ENCODE measurements at places on chromosomes 12 and 14.

DNA sequence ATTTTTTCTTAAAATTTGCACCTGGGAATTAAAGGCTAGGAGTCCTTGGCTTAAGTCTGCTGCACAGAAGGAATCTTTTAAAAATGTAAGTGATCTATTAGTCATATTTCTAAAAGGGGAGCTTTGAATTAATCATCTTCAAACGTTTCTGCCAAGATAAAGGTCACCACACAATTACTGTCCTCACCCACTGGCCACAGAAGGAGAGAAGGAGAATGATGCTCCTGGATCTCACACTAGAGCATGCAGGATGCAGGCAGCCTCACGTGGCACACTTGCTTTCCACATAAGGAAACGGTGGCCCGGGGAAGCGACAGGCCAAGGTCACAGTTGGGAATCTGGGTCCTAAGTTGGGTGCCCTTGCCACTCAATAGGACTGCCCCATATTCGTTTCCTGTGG is 16.9 kb downstream of the PLEKHG7 start:
- DNase-seq: no peak

GRCh38 chr12:19764408-19764807 is 325.1 kb downstream of the AEBP2 start:
- DNase-seq: no peak

DNA sequence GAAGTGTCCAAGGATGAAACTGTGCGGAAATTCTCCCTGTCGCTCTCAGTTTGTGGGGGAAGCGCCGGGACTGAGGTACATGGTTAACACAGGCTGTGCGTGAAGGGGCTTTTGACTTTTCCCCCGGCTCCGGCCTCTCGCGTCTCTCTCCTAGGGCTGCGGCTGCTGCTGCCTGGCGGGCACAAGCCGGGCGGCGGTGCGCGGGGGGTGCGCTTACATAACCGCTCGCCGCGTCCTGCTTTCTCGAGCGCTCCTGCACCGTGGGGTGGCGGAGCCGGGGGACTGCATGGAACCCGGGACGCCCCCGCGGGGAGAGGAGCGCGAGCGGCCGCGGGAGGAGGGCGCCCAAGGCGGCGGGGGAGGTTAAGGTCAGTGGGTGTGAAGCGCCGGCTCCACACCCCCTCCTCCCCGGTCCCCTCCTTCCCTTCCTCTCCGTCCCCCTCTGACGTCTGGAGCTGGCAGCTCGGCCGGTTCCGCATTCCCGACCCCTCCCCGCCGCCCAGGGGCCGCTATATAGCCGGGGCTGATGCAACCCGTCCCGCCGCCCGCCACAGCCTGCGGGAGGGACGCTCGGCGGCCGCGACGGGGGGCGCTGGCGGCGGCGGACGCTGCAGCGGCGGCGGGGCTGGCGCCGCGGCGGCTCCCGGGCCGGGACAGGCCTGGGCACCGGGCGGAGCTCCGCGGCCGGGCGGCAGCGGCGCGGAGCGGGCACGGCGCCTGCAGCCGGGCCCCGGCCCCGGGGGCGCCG is at the start of gene JDP2:
Gene JDP2 (plus strand): TSS at position 541 of the 748 bp plus-strand sequence. CDS start 9,899 bp downstream, outside the sequence.
- peak; percentile 43 for DNase-seq

GRCh38 chr14:105217774-105218173 is 30.6 kb upstream of the BTBD6 start:
- no peak for DNase-seq

- DNase-seq: no peak
Observed at GRCh38 chr14:43360239-43360638, 1146.8 kb downstream of the FSCB start.

GRCh38 chr14:43900173-43900655 is 606.9 kb downstream of the FSCB start:
- DNase-seq: no peak

GRCh38 chr12:107101651-107102050 is 8.3 kb upstream of the CRY1 start:
- DNase-seq: no peak

GRCh38 chr12:110540048-110540447 is 37.9 kb downstream of the RAD9B start:
- no peak for DNase-seq

- no peak for DNase-seq
Observed at GRCh38 chr14:78324353-78324752, 154.2 kb downstream of the NRXN3 start.

GRCh38 chr12:6199531-6200255 is 507 bp upstream of the CD9 start:
- DNase-seq: no peak

DNA sequence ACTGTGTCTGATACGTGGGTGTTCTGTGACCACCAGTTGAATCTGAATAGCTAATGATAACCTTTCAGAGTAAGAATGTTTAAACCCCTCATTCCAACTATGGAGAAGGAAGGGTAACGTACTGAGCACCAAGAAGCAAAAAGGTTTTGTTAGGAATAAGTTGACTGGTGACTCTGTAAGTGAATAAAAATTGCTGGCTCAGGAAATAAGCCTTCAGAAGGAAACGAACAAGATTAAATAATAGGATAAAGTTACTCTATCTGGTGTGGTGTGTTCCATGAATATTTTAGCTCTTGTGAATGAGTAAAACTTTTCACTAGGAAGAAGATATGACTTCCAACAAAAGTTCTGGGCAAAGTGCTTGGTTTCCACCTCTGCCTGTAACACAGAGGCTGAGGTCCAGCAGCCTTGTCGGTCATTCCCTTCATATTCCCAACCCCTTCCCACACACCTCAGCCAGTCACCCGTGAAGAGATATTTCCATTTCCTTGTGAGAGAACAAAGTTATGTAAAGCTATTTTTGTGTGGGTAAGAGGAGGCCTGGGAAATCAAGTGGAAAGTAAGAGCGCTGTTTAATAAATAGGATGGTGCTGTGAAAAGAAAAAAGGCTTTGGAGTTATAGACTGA is 47.1 kb downstream of the ARF6 start:
- DNase-seq: no peak

DNA sequence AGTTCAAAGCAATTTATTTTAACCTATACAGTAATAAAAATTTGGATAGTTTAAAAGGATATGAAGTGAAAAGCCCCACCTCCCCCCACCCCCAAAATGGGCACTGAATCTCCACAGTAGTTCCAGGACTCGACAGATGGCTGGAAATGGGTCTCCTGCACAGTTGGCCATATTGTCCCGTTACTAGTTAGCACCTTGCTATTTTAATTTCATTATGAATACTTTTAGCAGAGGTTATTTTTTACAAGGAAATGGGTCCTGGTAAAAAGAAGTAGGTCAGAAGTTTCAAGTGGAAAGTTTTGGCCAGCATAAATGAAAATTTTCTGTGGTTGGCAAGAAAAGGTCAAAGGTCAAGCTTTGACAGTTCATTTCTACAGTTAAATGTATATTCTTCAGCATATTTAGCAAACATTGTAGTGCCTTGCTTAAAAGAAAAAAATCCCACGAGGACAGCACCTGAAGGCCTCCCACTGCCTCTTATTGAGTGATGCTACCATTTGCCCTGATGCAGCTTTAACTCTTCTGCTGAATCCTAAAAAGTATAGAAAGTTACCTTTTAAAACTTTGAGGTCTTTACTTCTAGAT is 28.3 kb downstream of the MTHFD1 start:
- no peak for DNase-seq

DNA sequence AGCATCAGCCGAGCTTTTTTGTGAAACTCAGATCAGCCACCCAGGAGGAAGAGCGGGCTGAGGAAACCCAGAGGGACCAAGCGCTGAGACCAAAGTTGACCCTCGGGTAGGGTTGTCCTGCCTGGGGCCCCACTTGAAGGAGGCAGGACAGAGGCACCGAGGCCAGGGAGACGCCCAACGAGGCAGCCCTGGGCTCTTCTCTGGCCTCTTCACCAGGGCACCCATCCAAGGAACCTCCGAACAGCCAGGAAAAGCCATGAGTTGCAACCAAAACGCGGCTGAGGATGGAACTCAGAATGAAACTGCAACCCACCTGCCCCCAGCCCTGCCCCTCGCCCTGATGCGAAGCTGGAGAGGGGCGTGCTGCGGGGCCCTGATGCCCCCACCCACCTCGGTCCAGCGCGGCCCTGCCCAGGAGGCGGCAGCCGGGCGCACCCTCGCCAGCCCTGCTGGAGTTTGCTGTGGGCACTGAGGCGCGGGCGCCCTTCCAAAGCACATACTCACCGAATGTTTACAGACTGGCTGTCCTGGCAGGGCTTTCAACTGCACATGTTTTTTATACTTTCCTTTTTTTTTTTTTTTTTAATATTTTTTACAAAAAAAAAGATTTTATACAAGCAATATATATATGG is 41.9 kb downstream of the JDP2 start:
- no peak for DNase-seq
